Activated T-cell treated with anti-CD3 and anti-CD28 coated beads, Interleukin-2, amount 50 U/mL, for 48 hours (primary cell): ENCODE measurements at places on chromosomes 12 and 14.

DNA sequence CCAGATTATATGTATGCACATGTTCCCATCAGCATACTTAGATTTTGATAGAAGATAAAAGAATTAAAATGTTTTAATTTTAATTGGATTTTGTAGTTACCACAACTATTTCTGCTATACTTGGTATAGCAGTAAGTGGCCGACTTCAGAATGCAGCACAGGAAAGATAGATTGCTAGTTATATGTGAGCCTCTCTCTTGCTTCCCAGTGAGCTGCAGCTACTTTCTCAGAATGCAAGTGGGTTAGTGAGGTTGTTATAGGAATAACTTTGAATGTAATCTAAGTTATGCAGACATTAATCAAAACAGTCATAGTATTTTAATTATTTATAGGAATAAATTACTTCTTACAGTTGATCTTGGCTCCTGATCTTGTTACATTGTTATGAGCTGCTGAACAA is 240.6 kb downstream of the RAD51B start:
- no peak for DNase-seq

DNA sequence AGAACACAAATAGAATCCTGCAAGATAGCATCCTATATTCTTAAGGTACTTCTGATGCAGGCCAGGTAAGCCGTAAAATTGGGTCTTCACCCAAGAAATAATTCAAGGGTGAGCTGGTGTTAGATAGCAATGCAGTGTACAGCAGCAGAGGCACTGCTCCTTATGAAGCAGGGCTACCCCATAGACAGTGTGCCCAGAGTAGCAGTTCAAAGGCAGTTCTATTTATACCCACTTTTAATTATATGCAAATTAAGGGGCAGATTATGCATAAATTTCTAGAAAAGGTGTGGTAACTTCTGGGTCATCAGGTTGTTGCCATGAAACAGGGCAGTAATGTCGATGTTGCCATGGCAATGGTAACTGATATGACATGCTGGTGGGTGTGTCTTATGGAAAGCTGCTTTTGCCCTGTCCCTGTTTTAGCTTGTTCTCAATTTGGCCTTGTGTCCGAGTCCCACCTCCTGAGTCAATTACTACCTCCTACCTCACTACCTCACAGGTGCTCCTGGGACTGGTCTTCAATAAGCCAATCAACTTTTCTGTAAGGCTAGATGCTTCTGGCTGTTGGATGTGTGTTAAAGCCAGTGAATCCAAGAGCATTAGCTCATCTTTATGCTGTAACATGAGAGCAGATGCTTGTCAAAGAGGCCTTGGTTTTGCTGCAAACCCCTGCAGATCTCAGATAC is 61.0 kb downstream of the PPM1A start:
- no peak for DNase-seq

DNA sequence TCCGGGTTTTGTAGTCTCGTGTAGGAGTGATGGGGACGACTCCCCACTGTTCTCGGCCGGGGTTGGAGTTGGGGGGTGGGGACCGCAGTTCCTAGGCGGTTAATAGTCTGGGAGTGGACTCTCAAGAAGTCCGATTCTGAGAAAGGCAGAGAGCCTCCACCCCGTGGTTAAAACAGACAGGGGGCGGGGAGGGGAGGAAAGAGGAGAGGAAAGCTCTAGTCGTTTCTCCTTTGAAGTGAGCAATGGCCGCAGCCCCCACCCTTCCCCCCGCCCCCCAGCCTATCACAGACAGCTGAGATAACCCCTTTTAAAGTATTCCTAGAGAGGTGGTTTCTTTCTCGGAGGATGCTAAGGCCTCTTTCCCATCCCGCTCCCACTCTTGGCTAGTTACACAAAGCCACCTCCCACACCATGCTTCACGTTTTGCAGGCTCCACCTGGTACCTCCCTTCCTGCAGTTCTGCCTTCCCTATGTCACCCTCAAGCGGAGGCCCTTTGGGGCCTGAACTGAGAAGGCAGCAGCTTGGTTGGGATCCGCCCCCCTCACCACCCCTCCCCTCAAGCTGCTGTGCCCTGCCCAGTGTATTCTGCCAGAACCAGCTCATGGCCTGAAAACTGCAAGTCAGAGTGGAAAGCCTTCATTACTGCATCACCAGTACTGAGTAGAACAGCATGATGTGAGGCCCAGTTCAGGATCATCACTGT is 853 bp downstream of the USP5 start:
- DNase-seq = peak; percentile 79

- DNase-seq = no peak
Measured at GRCh38 chr14:32709027-32709426, 229.7 kb upstream of the NPAS3 start.

GRCh38 chr12:64255249-64255648 is 33.2 kb upstream of the KICS2 start:
- DNase-seq = no peak

GRCh38 chr14:24858052-24858451 is 191.9 kb downstream of the STXBP6 start:
- no peak for DNase-seq

GRCh38 chr12:1213205-1213604 is 222.2 kb downstream of the ERC1 start:
- DNase-seq = peak; percentile 74

- DNase-seq = no peak
Measured at GRCh38 chr12:68733661-68734071, 12.3 kb upstream of the SLC35E3 start.

- DNase-seq = no peak
Measured at GRCh38 chr12:754851-755562, 2.6 kb downstream of the WNK1 start.

DNA sequence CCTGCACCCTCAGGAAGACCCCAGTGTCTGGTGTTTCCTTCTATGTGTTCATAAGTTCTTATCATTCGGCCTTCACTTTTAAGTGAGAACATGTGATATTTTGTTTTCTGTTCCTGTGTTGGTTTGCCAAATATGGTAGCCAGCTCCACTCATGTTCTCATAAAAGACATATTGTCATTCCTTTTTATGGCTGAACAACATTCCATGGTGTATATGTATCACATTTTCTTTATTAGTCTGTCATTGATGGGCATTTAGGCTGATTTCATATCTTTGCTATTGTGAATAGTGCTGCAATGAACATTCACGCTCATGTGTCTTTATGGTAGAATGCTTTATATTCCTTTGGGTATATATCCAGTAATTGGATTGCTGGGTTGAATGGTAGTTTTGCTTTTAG is 645.1 kb downstream of the SLC16A7 start:
- no peak for DNase-seq

DNA sequence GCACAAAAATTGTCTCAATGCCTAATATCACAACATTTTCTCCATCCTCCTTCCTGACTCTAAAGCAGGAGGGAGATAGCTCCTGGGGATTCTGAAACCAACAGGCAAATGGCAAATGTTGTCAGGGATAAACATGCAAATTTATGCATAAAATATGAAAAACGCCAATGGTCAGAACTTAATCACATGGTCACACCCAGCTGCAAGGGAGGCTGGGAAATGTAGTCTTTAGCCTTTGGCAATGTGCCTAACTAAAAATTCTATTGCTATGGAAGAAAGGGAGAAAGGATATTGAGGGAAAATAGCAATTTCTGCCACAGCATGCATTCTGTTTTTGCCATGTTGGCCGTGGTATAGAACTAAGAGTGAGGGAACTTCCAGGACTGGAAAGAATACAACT is 11.7 kb upstream of the OASL start:
- no peak for DNase-seq

DNA sequence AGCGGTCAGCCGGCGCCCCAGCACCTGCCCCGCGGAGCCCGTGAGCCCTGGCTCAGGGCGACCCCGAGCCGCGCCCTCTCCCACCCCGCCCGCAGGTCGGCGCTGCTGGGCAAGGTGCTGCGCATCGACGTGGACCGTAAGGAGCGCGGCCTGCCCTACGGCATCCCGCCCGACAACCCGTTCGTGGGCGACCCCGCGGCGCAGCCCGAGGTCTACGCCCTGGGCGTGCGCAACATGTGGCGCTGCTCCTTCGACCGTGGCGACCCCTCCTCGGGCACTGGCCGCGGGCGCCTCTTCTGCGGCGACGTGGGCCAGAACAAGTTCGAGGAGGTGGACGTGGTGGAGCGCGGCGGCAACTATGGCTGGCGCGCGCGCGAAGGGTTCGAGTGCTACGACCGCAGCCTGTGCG is 14.4 kb downstream of the HHIPL1 start:
- DNase-seq = no peak

- DNase-seq = no peak
Measured at GRCh38 chr12:129651951-129652350, 251.9 kb downstream of the TMEM132D start.

GRCh38 chr14:55752580-55753390 is 172.8 kb downstream of the KTN1 start:
- no peak for DNase-seq

DNA sequence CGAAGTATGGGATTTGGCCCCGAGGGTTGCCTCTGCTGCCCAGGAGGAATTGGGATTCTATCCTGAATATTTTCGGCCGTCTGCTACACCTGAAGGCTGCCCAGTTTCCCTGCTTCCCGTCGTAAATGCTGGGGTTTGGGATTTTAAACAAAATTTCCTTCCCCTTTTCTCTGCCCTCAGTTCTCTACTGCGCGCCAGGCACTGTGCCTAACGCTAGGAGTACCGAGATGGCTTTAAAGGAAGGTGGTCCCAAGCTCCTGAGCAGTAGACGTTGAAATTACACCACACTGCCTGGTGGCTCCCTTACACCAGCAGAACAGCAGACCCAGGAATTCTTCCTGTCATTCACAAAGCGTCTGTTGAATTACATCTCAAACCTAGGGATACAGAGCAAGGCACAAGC is 566 bp upstream of the PRDM4 start:
- DNase-seq = no peak

DNA sequence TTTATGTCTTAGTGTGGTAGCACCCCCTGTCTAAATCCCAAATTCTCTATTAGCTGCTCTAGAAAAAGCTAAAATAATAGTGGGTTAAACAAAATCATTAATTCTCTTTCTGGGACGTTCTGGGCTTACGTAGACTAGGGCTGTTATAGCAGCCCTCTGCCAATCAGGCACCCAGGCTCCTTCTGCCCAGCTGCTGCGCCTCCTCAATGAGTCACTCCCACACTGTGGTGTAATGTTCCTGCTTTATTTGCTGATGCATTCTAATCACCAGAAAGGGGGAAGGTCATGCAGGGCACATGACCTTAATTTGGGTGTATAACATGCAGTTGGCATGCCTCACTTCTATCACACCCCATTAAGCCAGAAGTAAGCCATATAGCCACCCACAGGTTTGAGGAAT is 294.5 kb downstream of the GALC start:
- DNase-seq = no peak

- no peak for DNase-seq
Measured at GRCh38 chr12:54704202-54704601, 56.0 kb upstream of the DCD start.

- peak; percentile 74 for DNase-seq
Measured at GRCh38 chr12:48795550-48796455, 6.9 kb upstream of the ADCY6 start.

DNA sequence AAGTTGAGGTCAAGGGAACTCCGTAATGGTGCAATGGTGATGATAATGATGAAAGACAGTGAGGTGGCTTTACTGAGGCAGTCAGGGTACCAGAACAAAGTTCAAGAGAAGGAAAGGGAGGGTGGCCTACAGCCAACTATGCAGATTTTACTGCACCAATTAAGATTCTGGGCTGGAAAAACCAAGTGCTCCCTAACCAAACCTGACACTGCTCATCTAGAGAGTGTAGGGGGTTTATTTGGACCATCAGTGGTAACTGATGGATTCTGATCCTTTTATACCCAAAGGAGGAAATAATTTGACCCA is 387 bp downstream of the LRRC9 start:
- no peak for DNase-seq

- DNase-seq = no peak
Measured at GRCh38 chr12:41288142-41288811, 100.2 kb downstream of the PDZRN4 start.

DNA sequence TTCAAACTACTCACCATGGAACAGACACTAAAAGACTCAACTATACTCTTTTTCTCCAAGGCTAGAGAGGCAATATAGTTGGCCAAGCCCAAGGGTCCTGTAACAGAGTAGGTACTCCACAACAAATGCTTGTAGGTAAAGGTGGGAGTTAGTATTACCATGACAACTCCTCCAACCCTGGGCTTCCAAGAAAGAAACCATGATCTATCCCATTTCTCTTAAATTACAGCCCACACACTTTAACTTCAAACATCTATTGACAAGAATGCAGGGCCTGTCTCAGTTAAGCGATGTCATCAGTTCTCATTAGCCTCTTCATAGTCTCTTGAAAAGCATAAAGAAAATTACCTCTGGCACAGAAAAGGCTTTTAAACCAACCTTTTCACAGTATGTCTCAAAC is 25.0 kb downstream of the ERH start:
- no peak for DNase-seq

DNA sequence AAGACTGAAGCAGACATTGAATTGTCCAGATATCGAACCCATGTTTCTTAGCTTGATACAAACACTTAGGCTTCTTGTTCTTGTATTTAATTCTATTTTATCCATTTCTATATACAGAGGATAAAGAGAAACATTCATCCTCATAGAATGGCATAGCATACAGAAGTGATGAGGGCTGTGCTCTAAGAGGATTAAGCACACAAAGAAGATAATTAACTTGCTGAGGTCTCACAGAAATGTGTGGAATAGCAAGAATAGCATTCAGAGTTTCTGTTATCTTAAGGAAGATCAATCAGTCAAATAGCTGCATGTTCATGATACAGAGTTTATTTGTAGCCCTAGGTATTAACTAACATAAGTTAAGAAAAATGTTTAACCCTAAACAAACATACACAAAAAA is 27.3 kb upstream of the STRAP start:
- DNase-seq = no peak

GRCh38 chr12:114976959-114977358 is 293.0 kb upstream of the TBX3 start:
- DNase-seq = no peak

GRCh38 chr14:106489112-106489881 is 962.9 kb downstream of the TMEM121 start:
- peak; percentile 67 for DNase-seq
